ENCODE measurements at places on chromosomes 1 and 21.

DNA sequence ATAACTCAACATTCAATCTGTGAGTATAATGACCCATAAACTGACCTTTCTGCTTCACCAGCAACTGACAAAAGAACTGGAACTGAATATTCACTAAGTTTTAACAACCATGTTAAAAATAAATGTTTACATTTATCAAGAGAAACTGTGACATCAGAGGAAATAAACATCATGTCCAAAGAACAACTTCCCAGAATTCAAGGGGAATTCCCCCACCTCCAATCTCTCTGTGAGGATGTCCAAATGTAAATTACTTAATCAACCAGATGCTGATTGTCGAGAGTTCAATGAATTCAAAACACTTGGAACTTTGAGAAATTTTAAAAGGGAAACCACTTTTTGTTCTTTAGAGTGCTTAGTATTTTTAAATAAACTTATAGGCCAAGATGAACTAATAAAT is 365.6 kb upstream of the ADGRL2 start:
- DNase-seq: no peak

DNA sequence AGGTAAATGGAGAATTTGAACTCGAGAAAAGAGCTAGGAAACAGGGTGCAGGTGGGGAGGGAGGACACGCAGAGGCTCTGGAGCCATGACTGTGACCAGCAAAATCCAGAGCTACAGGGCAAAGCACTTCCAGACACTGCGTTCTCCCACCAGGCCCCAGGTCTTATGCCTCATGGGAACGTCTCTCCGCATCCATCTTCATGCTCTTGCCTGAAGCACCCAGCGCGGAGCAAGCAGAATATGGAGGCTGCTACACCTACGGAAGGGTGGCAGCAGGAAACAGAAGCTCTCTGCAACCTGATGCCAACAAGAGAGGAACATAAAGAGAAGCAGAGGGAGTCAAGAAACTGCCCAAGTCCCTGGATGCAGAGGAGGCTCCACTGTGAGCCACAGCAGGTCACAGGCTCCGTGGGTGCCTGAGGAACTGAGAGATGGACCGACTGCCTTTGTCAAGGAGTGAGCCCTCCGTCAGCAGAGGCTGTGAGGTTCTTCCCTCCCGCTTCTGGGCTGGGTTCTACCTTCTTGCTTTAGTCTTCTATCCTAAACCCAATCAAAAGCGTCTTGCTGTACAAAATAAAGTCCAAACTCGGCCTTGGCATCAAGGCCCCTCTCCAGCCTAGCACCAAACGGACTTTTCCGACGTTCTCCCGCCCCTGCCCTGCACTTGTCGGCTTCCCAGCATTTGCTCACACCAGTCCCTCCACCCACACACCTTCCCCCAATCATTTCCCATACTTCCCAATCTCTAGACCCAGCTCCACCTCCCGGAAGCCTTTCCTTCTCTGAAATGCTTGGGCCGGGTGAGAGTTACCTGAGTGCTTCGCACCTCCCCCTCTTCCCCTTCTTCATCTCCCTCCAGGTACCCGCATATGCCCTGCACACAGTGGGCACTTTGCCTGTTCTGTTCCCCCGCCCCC is 930 bp downstream of the DHCR24 start:
- DNase-seq: peak; percentile 31

GRCh38 chr1:177088966-177089365 is 75.5 kb downstream of the ASTN1 start:
- no peak for DNase-seq

- DNase-seq: no peak
Measured at GRCh38 chr21:35357041-35357780, 308.1 kb upstream of the RUNX1 start.

GRCh38 chr1:89287181-89288050 is 14.8 kb upstream of the GBP5 start:
- no peak for DNase-seq

DNA sequence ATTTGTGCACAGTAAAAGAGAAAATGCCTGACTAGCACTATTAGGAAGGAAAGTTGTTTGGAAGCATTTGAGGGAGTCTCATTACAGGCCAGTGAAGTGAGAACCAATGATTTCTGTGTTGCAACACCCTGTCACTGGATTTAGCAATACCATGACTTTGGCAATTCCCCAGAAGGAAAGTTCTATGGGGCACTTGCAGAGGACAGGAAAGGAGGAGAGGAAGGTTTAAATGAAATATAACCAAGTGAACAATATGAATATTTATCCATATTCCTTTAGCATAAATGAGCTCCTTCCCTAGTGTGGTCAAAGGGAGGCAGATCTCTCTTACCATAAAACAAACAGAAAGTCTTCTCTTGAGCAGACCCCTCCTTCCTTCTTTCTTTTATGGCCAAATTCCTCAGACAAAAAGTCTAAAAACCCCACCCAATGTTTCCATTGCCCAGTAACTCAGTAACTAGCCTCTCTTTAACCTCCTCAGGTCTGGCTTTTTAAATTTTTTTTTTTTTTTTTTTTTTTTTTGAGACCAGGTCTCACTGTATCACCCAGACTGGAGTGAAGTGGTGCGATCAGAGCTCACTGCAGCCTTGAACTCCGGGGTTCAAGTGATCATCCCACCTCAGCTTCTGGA is 5.5 kb downstream of the TLR5 start:
- no peak for DNase-seq

GRCh38 chr1:185284116-185284515 is 32.9 kb downstream of the IVNS1ABP start:
- no peak for DNase-seq

DNA sequence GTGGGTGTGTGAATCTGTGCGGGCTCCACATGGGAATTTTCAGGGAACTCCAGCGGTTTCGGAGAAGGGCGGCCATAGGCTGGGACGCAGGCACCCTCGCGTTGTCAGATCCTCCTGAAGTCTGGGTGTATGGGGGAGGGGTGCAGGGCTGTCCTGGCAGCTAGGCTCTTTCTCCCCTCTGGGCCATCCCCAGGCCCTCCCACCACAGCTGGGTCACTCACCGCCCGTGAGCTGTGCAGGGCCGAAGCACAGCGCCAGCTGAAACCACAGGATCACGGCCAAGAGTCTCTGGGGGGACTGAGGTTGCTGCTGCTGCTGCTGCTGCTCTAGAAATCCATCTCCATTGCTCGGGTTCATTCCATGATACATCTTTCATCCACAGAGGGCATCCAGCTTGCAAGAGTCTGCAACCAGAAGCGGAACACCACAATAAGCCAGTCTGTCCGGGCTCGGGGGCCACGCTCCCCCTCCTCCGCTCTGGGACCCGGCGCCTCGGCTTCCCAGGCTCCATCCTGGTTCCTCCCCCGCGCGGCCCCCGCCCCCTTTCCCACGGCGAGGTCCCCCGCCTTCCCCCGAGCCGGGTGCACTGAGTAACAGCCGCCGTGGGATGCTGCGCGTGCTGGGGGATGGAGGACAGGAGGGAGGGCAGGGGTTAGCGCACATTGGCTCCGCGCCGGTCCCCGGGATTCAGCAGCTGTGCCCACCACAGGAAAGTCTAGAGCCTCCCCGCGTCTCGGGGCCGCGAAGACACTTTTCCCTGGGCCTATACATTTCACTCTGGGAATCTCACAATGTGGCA is 720 bp downstream of the SUSD4 start:
- DNase-seq: no peak

- no peak for DNase-seq
Measured at GRCh38 chr1:12153181-12153785, 13.5 kb upstream of the TNFRSF1B start.

DNA sequence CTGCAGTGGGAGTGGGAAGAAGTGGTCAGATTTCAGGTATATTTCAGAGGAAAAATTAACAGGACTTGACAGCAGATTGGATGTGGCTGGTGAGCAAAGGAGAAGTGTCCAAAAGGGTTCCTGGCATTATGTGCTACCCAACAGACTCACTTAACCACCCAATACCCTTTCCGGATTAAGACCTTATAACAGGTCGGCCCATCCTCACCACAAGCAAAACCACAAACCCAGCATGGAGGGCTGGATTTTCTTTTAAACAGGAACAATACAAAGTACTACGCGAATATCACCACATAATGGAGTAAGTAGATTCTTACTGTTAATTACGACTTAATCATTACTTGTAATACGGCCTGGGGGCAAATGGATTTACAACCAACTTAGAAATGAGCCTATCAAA is 59.2 kb downstream of the WDR64 start:
- no peak for DNase-seq

DNA sequence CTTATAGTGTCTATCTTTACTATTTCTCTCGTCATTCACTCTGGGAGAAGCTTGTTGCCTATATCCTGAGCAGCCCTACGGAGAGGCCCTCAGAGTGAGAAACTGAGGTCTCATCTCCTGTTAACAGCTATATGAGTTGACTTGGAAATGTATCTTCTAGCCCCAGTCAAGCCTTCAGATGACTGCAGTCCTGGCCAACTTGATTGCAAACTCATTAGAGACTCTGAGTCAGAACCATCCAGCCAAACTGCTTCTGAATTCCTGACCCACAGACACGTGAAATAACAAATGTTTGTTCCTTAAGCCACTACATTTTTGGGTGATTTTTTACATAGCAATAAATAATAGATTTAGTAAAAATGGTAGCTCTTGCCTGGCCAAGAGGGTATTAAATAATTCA is 3.9 kb upstream of the ZBED6 start:
- no peak for DNase-seq

DNA sequence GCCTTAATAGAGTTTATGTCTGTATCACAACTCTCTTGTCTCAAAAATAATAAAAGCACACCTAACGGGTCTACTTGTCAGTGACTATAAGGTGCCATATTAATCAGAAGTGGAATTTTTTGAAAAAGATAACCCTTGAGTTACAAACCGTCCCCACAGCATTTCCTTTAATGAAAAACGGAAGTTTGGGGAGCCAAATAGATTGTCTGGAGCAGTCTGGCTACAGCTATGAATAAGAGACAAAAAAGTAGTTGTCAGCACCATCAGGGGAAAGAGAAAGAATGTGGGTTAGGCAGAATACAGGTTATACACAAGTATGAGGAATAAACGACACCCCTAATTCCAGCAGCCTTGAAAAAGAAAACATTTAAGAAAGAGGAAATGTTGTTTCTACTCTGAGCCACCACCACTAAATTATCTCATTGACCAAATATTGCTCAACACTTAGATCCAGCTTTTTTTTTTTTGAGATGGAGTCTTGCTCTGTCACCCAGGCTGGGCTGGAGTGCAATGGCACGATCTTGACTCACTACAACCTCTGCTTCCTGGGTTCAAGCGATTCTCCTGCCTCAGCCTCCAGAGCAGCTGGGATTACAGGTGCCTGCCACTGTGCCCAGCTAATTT is 29.4 kb upstream of the USP24 start:
- no peak for DNase-seq

GRCh38 chr1:228868731-228869024 is 133.4 kb downstream of the RHOU start:
- DNase-seq: no peak

DNA sequence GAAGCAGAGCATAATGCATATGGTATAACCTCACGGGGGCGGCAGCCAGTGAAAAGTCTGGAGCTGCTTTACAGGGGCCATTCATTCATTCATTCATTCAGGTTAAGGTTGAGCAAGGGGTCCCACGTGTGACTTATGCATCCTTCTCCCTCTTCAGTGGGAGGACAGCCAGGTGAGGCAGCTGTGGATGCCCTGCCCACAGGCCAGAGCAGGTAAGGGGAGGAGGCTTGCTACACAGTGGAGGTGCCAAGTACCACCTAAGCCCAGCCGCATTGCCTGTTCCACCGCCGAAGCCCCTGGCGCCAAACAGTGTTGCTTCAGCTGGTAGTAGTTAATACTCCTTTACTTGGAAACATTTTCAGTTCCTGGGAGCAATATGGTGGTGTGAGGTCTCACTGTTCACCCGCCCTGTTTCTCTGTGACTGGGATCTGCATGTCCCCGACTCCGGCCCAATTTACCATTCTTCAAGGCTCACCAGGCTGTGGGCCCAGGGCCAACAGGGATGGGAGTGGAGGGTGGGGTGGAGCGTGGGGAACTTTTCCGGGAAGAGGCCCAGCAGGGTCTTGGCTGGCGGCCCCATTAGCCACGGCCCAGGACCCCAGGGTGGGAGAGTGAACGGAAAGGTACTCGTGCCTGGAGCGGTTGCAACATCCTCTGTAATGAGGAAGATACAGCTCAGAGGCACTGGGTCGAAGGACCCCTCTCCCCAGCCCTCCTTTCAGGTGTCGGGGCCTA is 722 bp upstream of the PODN start:
- peak; percentile 27 for DNase-seq

- DNase-seq: no peak
Measured at GRCh38 chr1:161206411-161207140, 4.4 kb downstream of the NDUFS2 start.

GRCh38 chr1:201666102-201666501 is 127.2 kb downstream of the NAV1 start:
- no peak for DNase-seq

DNA sequence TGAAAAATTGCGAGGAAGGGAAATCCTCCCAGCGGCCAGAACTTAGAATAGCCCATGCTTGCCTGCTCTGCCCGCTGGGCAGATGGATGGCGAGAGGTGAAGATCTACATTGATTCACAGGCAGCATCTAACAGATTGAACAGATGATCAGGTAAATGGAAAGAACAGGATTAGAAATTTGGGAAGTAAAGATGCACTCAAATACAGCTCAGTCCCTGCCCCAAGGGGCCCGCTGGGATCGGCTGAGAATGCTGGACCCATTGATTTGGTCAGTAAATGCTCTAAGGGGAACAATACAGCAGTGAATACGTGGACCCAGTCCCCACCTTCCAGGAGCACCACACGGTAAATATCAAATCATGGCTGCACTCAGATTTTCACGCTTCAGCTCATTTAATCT is 248.2 kb downstream of the MATN1 start:
- no peak for DNase-seq

DNA sequence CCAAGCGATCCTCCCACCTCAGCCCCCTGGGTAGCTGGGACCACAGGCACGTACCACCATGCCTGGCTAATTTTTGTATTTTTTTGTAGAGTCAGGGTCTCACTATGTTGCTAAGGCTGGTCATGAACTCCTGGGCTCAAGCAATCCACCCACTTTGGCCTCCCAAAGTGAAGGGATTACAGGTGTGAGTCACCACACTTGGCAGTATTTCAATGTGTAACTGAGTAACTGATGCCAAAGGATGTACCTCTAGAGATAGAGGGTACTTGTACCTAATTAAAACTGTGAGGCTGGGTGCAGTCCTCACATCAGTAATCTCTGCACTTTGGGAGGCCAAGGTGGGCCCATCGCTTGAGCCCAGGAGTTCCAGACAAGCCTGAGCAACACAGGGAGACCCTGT is 258.7 kb upstream of the DMRTA2 start:
- DNase-seq: no peak

GRCh38 chr21:38813143-38813542 is 7.4 kb downstream of the ETS2 start:
- no peak for DNase-seq

DNA sequence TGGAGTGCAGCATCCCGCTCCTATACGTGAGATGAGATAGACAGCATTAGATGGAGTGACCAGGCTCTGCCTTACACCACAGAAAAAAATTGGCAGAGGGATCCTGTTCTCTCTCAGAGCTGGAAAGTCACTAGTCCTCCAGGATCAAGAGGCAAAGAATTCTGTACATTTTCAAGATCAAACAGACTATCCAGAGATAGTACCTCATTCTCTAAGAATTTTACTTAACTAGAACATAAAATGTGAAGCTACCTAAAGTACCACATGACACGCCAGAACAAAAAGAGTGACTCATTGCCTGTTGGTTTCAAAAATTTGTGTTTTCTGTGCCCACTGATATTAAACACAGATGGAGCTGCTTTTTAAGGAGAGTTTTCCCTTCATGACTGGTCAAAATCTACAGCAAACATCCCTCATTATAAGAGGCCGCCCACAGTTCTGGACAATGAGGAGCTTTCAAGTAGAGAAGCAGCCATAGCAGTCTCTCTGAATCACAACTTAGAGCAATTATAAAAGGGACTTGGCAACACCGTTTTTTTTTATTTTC is 32.3 kb downstream of the CD160 start:
- no peak for DNase-seq

Data from GM20000 (cell line).